ENCODE measurements at places on chromosomes 3 and 15.

DNA sequence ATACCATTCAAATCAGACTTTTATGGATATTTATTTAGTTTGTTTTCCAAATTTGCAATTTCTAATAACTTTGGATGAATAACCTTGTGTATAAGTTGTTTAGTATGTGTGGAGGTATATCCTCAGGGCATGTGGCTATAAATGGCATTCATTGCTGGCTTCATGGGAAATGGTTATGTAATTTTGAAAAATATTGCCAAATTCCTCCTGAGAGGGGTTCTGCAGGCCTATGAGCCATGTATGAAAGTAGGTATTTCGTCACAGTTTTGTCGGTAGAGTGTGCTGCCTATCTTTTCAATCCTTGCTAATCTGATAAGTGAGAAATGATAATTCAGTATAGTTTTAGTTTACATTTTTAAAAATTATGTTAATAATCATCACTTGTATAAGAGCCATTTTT, 256.4 kb upstream of the ZNF385D start:
- no peak for DNase-seq

DNA sequence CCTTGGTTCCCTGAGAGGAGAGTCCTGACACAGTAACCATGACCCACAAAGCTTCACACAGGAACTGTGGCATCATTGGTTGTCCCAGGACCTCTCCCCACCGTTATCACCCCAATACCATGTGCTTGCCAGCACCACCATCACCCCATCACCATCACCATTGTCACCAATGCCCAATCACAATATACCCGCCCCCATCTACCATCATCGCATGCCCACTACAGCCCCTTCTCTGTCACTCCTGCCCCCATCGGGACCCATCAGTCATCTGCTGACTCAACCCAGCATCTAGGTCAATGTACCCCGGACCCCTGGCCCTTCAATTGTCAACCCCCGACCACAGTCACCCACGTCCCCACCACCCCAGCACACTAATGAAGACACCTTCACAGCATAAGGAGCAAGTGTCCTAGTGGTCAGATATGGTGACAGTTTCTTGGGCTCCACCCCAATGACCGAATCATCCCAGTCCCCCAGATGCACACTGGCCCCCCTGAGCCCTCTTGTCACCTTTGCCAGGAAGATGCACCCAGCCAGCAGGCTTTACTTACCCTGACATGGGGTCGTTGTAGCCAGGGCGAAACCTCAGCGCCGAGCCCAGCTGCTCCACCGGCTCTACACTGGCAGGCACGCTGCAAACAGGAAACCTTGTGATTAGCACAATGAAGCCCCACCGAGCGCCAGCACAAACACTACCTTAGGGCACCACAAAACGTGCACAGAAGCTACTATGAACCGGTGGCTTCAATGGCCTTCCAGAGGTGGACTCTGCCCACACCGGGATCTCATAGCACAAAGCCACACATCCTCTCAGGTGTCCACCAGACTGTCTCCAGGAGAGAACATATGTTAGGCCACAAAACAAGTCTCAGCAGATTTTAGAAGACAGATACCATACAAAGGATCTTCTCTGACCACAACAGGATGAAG, 25.1 kb downstream of the SHISA5 start:
- DNase-seq = no peak

DNA sequence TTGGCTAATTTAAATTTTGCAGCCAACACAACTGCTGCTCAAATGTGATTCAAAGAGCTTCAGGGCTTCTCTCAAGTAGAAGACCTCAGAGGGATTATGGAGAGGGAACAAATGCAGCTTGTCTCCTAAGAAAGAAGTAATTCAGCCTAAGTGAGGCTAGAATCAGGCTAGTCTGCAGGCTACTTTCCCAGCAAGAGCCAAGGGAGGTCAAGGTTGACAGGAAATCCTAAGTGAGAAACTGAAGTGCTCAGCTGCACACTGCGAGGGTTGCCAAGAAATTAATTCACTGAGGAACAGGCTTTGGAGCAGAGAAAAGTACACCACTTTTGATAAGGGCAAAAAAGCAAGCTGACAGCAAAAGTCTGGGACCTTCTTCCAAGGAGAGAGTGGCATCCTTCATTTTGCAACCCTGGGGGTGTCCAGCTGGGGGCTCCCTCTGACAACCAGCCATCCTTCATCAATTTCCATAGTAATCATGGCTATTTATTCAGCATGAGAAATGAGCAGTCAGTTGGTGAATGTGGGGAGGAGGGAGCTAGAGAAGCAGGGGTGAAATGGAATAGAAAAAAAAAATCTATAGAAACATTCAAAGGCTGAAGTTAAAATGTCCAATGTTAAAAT, 646.4 kb upstream of the ADAMTS9 start:
- no peak for DNase-seq

GRCh38 chr3:36597422-36597821, 166.9 kb downstream of the DCLK3 start:
- DNase-seq = no peak

DNA sequence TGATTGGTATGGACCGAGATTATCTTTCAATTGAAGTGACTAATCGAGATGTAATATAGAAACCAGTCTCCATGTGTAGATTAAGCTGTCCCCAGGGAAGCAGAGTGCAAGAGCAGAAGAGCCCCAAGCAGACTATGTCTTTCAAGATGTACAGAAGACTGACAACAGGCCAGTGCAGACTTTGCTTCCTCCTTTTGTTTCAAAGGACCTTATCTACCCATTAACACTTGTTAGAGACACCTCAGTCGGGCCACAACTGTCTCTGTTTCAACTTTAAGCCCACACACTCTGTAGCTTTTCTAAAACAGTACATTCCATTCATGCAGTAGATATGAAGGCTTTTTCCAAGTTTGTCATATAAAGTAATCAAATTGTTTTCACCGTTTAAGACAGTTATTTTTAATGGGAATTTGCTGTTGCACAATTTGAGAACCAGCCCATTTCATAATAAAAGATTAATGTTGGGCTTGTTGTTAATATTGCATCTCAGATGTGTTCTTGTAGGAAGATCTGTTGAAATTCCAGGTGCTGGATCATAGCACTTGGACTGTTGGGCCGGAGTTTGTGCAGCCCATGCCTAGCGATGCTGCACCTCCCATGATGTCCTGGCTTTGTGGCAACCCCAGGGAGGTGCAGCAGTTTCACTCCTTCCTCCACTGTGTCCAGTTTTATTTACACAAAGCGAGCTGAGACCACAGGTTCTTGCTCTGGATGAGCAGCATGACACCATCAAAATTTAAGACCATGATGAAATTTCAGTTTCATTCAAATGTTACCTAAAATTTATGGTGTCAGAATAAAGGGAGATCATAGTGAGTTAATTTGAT, 12.4 kb downstream of the GORASP1 start:
- DNase-seq = no peak

- DNase-seq = no peak
Measured at GRCh38 chr3:37712421-37712820, 149.3 kb upstream of the CTDSPL start.

DNA sequence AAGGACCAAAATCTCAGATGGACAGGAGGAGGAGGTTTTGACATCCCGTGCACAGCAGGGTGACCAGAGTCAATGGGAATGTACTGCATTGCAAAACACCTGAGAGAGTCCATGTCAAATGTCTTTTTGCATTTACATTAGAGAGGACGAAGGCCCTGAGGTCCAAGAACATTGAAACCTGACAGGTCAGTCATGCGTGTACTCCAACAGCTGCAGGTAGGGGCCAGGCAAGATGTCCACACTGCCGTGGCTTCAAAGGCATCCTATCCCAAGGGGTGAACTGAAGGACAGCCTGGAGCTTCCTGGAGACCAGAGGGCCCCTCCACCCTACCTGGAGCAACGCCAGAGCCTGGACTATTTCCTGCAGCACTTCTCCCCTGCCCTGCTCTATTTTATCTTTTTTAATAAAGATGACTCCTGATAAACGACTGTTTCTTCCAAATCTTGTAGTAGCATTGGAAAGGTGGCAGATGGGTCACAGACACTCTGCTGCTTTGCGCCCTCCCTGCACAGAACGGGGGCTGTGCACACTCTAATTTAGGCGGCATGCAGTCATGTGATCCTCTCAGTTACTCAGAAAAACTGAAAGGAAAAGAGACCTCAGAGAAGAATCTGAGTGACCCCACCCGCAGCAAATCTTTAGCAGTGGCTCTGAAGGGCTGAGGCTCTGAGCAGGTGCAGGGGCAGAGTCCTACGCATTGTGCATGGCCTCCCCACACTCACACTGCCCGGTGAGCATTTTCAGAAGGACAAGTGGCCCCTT, 68.2 kb downstream of the HMCES start:
- no peak for DNase-seq

- DNase-seq = no peak
Measured at GRCh38 chr3:69560116-69560515, 174.2 kb upstream of the FRMD4B start.

- DNase-seq = no peak
Measured at GRCh38 chr15:39586387-39587095, 5.7 kb downstream of the THBS1 start.

GRCh38 chr3:129429602-129430001, 1.2 kb upstream of the EFCAB12 start:
- no peak for DNase-seq

GRCh38 chr3:10972072-10972782, 20.3 kb upstream of the SLC6A1 start:
- no peak for DNase-seq

All from SHP77 treated with DMSO at 0.1 percent for 48 hours (cell line).